ENCODE measurements at places on chromosomes 6 and 20.

GRCh38 chr6:144006736-144007477, 1.2 kb downstream of the PLAGL1 start:
- DNase-seq, result no peak

DNA sequence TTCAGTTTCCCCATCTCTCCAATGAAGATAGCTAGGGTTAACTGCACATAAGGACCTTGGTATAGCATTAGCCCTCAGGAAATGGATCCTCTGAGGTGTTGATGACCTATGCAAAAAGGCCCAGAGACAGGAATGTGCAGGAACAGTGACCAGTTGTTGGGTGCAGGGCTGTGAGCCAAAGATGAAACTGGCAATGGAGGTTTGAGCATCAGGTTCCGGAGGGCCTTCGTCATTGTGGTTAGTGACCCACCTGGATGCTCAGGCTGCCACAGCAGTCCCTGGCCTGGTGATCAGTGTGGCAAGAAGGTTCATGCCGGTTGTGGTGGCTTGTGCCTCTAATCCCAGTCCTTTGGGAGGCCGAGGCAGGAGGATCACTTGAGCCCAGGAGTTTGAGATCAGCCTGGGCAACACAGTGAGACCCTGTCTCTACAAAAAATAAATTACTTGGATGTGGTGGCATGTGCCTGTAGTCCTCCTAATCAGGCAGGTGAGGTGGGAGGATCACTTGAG, 43.7 kb downstream of the TM9SF4 start:
- no peak for DNase-seq

DNA sequence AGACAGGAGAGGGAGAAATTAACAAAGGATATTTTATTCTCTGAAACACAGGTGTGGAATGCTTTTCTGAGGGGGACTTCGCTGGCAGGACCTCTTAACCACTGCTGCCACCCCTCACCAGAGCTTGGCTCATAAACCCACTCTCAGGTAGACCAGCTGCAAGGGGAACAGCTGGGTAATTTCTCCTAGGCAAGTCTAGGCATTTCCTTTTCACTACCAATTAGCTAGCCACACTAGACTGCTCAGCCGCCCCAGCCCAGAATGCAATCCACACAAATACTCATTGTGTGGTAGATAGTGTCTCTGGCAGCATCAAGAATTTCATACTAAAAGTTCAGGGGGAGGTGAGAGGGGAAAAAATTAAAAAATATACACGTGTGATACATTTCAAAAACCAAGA, 267.6 kb upstream of the ID4 start:
- no peak for DNase-seq

- no peak for DNase-seq
These were observed 230.0 kb downstream of the ALDH8A1 start for GRCh38 chr6:134719911-134720310.

DNA sequence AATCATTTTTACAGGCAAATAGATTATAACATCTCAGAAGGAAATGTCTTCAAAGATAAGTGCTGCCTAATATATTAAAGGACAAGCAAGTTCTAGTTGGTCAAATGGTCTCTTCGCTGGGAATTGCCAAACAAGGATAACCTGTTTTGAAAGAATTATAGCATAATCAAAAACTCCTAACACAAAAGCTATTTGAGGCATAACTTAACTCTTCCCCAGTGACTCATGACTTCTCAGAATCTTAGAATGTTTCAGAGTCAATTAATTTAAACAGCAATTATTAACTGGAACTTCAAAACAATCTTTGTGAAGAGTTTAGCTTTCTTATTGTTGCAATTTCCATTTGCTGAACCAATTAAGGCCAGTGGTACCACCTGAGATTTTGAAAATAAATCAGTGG, 126.6 kb downstream of the MTFR2 start:
- no peak for DNase-seq
